ENCODE measurements at places on chromosomes 6 and 20.
A peak's percentile ranks its signal among the peaks of the same experiment; 100 is the strongest.

DNA sequence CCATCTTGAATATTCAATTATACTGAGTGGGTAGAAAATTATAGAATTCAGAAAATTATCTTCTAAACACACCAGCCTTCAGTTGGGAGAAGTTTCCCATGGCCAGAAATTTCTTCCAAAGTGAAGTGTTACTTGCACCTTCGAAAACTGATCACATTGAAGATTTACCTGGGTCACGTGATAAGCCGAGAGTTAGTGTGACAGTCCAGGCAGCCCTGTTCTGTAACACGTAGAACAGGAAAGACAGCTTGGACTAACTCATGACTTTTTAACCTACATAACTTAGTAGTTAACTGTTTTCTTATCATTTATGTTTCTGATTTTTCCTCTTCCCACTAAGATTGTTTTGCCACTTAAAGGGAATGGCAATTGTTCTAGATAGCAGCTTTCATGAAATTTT, 118.3 kb upstream of the MTHFD1L start:
- no peak for DNase-seq

- no peak for DNase-seq
Measured at GRCh38 chr6:157469378-157469777, 88.4 kb downstream of the ZDHHC14 start.

GRCh38 chr6:106134906-106135634, 48.9 kb downstream of the PRDM1 start:
- DNase-seq: no peak

- DNase-seq: no peak
Measured at GRCh38 chr6:70415247-70415646, 1.9 kb downstream of the FAM135A start.

DNA sequence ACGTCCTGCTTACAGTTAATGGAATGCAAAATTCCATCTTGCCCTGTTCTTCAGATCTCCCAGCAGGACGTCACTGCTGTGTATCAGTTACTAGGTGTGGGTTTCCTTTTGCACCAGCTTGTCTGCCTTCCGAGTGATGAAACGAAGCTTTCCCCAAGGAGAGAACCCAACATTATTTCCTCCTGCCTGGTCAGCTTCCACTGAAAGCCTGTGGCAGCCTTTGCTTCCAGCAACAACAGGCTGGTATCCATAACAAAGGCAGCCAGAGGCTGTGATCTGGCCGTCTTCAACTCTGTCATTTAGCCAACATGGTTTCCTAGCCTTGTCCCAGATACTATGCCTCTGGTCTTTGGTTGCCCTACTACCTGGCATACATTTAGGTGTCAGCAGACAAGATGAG, 78.9 kb upstream of the HEY2 start:
- DNase-seq: no peak

- DNase-seq: no peak
Measured at GRCh38 chr6:55069132-55069781, 105.1 kb upstream of the HCRTR2 start.

GRCh38 chr20:60863548-60863947, 388.5 kb upstream of the CDH4 start:
- no peak for DNase-seq

GRCh38 chr6:131257104-131257503, 121.8 kb downstream of the AKAP7 start:
- DNase-seq: no peak

DNA sequence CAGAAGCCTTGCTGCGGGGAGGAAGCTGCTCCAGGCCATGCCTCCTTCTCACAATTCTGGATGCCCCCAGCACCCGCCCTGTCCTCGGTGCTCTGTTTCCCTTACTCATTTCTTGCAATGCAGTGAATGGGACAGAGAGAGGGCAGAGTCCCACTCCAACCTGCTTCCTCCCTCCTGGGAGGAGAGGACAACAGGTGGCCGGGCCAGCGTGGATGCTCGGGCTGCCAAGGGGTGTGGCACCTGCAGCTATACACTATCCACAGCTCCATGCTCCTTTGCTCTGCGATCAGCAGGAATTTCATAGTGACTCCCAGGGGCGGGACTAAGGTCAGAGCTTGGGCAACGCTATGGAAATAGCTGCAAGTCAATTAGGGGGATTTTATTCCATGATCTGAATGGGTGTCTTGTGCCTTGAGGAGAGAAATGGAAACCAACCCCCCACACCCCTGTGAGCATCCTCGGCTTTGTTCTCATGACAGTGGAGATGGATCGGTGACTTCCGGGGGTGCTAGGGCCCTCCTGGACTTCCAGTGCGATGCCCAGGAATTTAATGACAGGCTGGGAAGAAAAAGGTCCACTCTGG, 192.5 kb downstream of the MYLK4 start:
- no peak for DNase-seq

- DNase-seq: no peak
Measured at GRCh38 chr6:6152060-6152459, 145.3 kb upstream of the NRN1 start.

DNA sequence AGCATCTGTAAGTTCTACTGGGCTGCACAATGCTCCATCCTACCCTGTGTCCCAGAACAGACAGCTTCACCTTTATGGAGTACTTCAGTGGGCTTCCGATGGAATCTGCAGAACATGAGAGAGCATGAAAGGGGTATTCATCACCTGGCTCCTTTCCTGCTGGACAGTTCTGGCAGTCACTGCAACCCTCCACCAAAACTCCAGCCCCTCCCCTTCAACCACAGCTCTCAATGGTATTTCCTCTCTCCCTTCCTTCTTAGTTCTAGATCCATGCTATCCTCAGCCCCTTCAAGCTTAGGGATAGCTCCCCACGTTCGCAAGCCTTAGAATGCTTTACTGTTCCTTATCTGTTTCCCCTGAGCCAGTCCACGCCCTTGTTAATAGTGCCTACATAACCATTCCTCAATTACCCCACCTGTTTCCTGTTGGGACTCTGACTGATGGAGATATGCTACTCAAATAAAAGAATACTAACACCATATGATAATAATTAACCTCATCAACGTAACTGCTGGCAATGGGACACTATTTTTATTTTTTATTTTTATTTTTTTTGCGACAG, 26.8 kb downstream of the TRAM2 start:
- no peak for DNase-seq

DNA sequence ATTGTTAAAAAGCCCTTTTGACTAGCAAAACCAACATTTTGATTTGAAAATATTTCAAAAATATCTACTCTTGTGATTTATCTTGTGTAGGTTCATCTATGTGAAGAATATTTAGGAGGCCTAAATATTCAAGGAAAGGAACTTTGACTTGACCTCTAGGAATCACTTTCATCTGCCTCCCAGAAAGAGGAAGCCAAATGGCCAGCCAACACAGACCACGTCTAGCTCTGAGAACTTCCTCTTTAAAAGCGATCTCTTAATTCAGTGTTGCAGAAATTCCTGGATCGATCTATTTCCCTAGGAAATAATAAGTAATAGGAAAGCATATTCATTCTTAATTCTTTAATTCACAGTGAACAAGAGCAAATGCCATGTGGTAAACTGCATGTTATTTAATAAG, 9.6 kb upstream of the MOXD1 start:
- DNase-seq: no peak

DNA sequence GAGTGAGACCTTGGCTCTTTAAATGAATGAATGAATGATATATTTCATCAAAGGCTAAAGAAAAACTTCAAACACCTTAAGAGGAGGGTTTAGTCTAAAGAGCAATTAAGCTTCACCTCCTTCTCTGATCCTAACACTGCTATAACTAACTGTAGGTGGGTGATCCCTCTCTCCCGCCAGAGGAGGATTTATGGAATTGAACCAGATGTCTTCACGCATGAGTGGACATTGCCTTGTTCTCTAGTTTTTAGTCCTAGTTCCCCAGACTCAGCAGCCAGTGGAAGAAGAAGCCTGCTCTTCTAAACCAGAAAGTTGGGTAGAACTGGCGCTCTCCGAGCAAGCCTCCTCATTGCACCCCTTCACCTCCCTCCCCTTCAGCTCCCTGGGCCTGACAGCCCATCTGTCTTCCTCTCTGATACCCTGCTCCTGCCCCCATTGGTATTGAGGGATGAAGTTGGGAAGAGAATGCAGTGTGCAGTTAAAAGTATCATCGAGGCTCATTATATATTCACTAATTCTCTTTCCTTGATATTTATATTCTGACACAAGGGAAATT, 142.7 kb downstream of the ARID1B start:
- no peak for DNase-seq

GRCh38 chr6:90149280-90149679, 147.4 kb downstream of the BACH2 start:
- no peak for DNase-seq

DNA sequence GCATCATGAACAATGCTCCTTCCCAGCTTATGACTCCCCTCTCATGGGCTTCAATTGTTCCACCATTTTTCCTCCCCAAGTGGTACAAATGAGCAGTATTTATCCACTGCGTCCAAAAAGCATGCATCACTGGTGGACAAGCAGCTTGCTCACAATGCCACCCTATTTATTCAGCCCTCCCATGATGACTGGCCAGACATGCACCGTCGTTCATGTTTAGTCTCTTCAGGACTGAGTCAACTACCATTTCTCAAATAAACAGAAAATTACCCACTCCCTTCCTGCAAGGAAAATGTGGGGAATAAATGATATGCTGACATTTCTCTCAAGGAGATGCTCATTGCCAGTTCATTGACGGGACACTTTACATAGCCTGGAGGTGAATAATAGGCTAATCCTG, 300.4 kb downstream of the C6orf118 start:
- DNase-seq: no peak

GRCh38 chr20:58162986-58163385, 65.5 kb downstream of the ANKRD60 start:
- no peak for DNase-seq

- no peak for DNase-seq
Measured at GRCh38 chr6:13500264-13500663, 12.9 kb upstream of the GFOD1 start.

DNA sequence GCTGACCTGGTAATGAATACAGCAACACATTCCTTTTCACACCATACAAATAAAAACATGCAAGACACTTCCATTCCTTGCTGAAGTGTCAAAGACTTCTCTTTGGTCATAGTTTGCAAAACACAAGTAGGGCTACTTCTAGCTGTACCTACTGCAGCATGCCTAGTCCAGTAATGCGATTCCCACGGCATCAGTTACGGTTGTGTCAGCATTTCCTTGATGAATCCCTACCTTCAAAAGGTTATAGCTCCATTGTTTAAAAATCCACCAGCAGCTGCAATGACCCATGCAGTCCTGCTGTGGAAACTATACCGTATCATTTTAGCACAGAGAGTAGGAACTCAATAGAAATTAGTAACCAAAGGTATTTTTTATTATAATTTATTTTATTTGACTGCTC, 1371.5 kb downstream of the EPHA7 start:
- DNase-seq: no peak

- no peak for DNase-seq
Measured at GRCh38 chr20:39800111-39800510, 838.0 kb downstream of the DHX35 start.

GRCh38 chr20:55140631-55141030, 665.2 kb downstream of the DOK5 start:
- no peak for DNase-seq

DNA sequence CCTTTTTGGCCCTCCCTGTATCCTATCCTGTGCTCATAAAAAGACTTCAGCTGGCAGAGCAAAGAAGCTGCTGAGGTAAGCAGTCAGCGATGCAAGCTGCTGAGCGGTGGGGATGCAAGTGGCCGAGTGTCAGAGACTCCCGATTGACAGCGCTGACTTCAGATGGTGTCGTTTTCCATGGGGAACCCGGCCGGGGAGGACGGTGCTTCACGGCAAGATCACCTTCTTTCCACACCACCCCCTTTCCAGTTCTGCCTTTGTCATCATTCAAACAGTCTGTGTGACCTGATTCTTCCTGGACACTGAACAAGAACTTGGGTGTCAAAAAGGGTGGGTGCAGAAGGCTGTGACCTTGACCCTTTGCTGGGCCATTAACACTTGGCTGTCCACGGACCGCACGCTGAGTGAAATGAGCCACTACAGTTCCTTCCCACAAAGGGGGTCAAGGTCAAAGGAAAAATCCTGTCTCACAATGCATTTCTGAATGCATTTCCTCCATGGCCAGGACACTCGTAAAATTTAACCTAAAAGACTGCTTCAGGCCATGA, 52.9 kb upstream of the UNC93A start:
- DNase-seq: no peak

GRCh38 chr6:107633680-107634323, 143.9 kb downstream of the SOBP start:
- DNase-seq: no peak

- DNase-seq: no peak
Measured at GRCh38 chr20:634148-634925, 18.7 kb downstream of the SRXN1 start.

GRCh38 chr6:56458324-56458884, 184.3 kb downstream of the DST start:
- no peak for DNase-seq

DNA sequence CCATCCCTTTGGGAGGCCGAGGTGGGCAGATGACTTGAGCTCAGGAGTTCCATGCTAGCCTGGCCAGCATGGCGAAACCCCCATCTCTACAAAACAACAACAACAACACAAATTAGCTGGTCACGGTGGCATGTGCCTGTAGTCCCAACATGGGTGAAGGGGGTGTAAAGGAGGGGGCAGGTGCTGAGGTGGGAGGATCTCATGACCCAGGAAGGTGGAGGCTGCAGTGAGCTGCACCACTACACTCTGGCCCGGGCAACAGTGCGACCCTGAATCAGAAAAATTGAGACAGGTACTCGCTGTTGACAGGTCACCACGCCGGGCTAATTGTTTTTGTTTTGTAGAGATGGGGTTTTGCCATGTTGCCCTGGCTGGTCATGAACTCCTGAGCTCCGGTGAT, 4.2 kb downstream of the SCAF8 start:
- DNase-seq: no peak

GRCh38 chr6:138568997-138569396, 69.7 kb upstream of the NHSL1 start:
- DNase-seq: no peak

GRCh38 chr6:99305021-99305554, 44.4 kb downstream of the FAXC start:
- no peak for DNase-seq

GRCh38 chr20:18739751-18740166, 73.8 kb upstream of the SCP2D1 start:
- DNase-seq: no peak

GRCh38 chr20:64055893-64056638, 6.6 kb upstream of the SOX18 start:
- DNase-seq: no peak

DNA sequence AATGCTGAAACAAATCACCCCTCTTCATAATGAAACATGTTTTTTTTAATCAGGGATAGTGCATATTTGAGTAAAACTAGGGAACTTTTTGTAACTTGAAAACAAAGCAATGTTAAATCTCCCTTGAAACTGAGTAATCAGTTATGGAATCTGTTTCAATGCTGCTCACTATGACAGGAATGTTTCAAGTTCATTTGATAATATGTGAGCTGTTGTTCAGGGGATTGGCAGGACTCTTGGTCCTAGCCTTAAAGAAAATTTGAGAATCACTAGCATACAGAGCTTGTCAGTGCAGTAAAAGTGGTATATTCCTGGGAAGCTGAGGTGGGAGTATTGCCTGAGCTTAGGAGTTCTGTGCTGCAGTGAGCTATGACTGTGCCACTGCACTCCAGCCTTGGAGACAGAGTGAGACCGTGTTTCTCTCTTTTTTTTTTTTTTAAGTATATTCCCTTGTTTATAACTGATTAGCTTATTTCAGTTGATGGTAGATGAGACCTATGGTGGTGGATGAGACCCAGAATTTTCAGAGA, 21.6 kb upstream of the CALHM6 start:
- DNase-seq: no peak

GRCh38 chr6:43943781-43944250, 173.8 kb downstream of the VEGFA start:
- peak; percentile 7 for DNase-seq

- DNase-seq: no peak
Measured at GRCh38 chr6:120410586-120410985, 923.7 kb downstream of the TBC1D32 start.

Data from activated CD4-positive, CD25-positive, alpha-beta regulatory T cell treated with anti-CD3 and anti-CD28 coated beads, Interleukin-2, amount 50 U/mL, for 72 hours (primary cell).